ENCODE measurements at places on chromosomes 5 and 9. TPM values are rescaled to one million over a fixed set of nuclear protein-coding genes. Genes with fewer than 3 reads are reported as not detected.

DNA sequence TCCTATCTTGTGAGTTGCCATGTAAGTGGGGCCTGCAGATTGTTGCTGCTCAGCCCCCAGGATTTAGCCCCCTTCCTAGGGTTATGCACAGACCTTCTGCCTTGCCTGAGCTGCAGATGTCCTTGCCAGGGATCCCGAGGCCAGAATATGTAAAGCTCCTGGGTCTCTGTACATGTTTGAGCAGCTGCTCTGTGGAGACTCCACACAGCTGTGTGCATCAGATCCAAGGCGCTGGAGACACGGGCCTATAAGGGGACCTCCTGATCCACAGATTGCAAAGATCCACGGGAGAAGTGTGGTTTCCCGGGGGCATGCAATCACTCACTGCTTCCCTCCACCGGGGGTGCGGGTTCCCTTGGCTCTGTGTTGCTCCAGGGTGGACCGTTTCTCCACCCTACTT is 28.9 kb downstream of the TAF11L14 start:
- H3K27me3 ChIP-seq: no peaks in the 10 kb centered on the region
- H3K36me3 ChIP-seq: peaks cover 8% of the 10 kb centered on the region
- no peak overlapping the region for H3K4me3 ChIP-seq
- no peak overlapping the region for H3K27ac ChIP-seq
- no peak for DNase-seq

DNA sequence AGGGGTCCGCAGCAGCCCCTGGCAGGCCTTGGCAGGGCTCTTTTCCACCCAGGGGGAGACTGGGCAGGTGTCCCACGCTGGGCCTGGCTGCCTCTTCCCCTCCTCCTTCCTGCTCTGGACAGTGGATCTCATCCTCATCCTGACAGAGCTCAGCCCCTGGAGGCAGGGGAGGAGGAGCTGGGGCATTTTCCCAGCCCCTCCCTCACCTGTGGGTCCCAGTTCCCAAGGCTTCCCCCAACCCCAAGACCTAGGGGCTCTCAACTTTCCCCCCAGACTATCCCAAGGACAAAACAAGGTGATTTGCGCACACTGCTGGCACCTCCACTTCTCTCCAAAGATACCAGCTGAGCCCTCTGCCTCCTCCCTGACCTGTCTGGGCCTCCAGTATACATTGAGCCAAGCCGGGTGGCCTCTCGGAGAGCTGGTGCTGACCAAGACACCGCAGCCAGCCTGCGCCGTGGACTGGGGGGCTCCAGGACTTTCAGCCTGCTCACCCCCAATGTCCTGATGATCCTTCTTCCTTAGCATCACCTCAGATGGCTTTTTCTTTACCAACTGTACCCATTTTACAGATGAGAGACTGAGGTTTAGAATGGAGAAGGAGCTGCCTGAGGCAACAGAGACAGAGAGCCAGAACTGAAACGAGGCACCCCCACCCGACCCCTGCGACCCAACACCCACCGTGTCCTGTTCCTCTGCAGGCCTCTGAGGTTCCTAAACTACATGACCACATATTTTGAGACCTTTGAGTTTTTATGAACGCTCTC is 126.6 kb downstream of the BARX1 start:
- no peak overlapping the region for H3K27ac ChIP-seq
- H3K4me3 ChIP-seq: no peak overlapping the region

DNA sequence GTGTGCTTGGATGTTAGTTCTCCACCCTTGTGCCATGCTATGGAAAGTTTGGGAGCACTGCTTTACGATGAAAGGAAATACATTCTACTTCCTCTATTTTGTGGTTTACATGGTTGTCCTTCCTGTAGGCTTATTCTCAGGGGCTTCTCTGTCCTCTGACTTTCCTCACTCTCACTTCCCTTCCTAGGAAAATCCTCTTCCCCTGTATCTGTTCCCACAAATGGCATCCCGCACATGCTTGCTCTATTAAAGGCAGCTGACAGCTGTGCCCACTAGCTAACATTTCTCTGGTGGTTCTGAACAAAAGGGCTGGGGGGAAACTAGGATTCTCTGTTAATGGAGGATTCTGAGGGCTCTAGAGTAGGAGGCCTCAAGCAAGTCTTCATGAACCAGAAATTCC is 52.4 kb downstream of the FAM170A start:
- no peak for DNase-seq
- no peak overlapping the region for H3K4me3 ChIP-seq
- H3K4me1 ChIP-seq: no peaks in the 10 kb centered on the region
- peaks cover 3% of the 10 kb centered on the region for H3K36me3 ChIP-seq

SLC2A6 gene
- 18.7 TPM for total RNA-seq

DNA sequence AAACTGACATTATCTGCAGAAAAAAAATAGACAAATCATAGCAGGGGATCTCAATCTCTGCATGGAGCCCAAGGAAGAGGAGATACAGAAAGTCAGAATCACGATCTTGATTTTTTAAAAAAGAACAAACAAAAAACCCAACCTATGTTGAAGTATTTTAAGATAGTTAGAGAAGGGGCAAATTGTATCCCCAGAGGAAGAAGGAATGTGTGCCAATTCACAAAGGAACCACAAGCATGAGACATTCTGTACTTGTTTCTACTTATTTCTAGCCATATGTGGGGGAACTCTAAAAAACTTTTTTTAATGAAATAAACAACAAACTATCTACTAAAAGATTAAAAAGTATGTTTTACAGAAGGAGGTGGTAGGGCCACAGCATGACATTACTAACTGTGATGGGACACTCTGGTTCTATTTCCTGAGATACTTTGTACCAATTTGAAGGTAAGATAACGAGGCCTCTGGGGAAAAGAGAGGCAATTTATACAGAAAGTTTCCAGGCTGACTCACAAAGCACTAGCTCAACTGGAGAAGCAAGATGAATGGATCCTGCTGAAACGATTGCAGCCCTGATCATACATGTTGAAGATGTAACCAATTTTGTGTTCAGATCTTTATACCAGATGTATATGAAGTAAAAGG is 22.5 kb downstream of the RANBP3L start:
- no peaks in the 10 kb centered on the region for H3K4me1 ChIP-seq
- H3K27me3 ChIP-seq: no peaks in the 10 kb centered on the region
- no peak for DNase-seq
- no peak overlapping the region for H3K4me3 ChIP-seq
- no peak overlapping the region for H3K27ac ChIP-seq

Data from H9 (cell line).